ENCODE measurements at places on chromosomes 13 and 19.

DNA sequence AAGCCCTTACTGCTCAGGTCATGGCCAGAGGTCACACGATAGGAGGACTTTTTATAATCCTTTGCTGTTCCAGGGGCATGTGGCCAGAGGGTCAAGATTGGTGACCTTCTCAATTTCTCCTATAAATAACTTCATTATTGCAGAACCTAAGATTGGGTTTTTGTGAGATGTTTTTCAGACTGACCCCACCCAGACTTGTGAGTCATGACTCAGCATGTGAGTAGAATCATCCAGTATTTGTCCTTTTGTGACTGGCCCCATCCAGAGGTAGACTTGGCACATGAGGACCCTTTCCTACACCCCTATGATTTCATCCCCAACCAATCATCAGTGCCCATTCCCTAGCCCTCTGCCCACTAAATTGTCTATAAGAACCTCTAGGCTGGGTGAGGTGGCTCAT is 84.5 kb upstream of the ABCC4 start:
- no peak for DNase-seq

DNA sequence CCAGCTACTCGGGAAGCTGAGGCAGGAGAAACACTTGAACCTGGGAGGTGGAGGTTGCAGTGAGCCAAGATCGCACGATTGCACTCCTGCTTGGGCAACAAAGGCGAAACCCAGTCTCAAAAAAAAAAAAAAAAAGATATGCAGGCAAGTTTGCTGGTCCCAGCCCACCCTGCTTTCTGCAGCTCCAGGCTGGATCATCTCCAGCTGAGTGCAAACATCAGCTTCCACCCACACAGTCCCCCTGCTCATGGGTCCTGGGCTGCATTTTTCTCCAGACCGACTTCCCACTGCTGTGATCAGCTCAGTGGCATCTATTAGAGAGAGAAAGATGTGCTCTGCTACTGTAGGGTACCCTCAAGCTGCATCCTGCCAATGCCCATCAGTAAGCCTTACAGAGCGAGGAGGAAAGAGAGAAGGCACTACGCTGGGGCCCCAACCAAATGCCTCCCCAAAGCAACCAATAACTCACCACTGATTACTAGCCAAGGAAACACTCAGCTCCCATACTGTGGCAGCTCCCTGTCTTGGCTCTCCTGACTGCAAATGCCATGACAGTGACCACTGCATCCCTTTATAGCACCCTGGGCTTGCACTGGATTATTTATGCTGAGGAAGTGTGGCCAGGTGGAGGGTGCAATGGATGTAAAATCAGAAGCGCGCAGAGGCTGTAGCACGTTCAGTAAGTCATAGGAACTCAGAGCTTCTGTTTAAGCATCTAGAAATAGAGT is 170.9 kb upstream of the ZNF507 start:
- DNase-seq: no peak

GRCh38 chr13:109715902-109716301 is 70.5 kb downstream of the IRS2 start:
- no peak for DNase-seq

DNA sequence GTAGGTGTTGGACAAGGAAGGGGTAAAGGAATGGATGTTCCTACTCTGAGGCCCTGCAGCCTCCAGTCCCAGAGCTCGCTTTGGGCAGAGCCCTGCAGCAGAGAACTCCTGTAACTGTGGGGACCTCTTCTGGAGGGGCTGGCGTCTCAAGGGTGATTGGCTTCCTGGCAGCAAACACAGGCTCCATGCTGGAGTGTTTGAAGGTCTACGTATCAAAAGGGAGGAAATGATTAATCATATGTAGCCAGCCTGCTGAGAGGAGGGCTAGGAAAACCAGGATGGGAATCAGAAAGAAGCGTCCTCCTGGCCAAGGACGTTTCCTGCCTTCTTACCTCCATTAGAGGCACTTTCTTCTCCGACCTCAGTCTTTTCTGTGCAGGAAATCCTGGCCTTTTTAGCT is 208.5 kb downstream of the TSHZ3 start:
- DNase-seq: no peak

DNA sequence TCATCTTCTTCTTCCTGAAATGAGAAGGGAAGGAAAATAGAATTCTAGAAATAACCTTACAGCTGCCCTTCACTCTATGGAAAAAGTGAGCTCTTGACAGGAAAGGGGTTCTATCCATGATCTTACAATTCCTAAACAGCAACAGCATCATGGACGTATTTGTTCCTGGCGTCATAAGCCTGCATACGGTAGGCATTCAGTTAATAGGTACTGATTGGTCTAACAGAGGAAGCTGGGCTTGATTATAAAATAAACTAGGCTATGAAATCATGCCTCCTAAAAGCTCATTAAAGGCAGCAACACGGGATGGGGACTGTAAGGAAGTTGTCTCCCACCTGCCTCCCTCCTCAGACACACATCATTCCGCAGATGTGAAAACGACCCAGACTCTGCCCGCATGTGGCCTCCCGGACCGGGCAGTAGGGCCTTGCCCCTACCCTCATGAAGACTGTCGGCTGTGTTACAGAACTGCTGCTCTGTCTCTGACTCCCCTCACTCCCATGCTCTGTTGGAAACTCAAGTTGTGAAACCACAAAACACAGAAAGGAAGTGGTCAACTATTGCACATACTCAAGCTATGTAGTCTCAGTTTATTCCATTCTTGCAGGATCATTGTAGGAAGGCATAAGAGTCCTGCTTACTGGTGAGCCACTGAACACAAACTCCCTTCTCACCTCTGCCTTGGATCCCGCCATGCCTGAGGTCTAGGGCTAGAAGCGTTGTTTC is 129.8 kb downstream of the DLEU7 start:
- no peak for DNase-seq

DNA sequence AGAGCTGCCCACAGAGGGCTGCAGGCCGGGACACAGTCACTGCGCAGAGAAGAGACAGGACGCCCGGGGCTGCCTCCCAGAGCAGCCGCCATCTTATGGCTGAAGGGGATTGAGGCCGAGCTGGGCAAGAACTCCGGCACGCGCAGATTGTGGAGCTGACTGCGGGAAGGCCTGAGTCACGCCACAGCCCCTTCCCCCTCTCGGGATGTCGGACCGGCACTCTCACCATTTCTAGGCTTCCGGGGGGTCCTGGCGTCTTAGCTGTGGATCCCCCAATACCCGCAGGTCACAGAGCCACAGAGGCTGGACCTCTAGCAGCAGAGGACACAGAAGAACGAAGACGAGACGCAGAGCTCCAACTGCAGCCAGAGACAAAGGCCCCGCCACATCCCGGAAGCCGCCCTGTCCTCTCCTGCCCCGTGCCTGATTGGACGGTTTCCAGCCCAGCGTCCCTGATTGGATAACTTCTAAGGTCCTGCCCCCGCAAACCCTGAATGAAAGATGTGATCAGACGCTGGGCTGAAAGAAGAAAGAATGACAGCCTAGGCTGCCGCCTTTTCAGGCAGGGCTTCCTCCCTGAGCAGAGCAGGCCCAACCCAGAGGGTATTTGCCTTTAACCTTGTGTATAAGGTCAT is at the start of gene ZNF43:
Gene ZNF43 (minus strand): TSS at position 373 of the 635 bp plus-strand sequence. CDS start 144 bp downstream, at position 229.
- DNase-seq: peak; percentile 96

DNA sequence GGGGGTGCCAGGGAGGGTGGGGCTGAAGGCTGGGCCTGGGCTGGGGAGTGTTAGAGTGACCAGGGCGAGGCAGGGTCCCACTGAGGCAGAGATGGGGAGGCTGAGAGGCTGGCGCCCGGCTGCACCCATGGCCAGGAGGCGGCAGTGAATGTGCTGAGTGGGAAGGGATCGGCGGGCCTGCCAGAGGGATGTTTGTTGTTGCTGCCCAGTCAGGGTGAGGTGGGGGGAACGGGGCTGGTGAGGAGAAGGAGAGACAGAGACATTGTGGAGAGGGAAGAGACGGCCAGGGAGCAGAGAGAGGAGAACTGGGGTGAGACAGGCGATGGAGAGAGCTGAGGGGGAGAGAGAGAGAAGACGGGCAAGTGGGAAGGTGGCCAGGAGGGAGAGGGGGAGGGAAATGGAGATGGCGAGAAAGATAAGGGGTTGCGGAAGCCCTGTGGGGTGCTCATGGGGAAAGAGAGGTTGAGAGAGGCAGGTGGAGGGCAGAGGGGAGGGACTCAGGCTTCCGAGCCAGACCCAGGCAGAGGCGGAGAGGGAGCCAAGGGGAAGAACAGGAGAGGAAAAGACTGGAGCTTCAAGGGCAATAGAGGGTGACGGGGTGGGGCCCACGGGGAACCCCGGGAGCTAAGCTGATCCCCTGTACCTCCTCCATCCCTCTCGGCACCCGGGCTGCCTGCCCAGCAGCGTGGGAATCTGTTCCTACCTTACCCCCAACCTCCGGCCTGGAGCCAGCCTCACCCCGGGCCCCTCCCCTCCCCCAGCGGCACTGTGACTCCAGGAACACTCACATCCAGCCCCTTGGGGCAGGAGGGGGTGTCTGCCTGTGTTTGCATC is 690 bp upstream of the B3GNT8 start:
- no peak for DNase-seq

Measured in right renal pelvis (tissue), 4 donors.